NCI-H187 (cell line): ENCODE measurements at places on chromosomes 4 and X.

GRCh38 chrX:84477114-84477513 lies 25.1 kb downstream of the HDX start:
- no peak for DNase-seq

- no peak for DNase-seq
Observed at GRCh38 chr4:174423257-174423944, 98.9 kb downstream of the HPGD start.

GRCh38 chr4:74428276-74428675 lies 16.7 kb upstream of the AREG start:
- no peak for DNase-seq

DNA sequence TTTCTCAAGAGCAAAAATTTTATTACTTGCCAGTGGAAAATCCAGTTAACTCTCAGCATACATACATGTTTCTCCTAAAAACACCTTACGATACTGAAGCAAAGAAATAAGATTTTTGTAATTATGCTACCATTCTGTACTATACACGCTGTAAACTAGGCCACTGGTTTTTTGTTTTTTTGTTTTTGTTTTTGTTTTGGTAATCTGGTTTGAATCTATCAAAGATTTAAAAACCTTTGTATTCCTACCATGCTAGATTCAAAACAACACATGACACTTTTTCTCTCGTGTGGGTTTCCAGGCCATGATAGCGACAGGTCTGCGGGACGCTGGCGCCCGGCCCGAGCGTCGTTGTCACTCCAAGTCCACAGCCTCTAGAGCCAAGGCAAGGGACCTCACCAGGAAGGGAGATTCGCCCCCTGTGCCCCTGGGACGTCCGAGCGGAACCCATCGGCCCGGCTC lies 723 bp downstream of the TMEM192 start:
- no peak for DNase-seq

DNA sequence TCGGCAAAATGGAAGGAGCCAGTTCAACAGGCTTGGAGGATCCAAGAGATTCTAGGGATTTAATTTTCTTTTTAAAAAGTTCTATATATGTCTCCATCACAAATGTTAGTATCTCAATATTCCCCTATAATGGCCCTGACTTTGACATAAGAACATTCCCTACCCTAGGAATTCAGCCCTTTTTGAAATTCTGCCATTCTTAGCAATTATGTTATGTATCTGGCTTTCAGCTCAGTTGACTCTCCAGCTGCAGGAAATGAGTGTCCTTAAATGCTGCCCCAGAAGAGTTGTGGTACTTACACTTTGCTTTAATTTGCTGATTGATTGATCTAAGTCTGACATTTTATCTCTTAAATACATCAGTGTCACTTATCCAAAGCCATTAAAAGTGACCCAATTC lies 1454.3 kb downstream of the FSTL5 start:
- no peak for DNase-seq

- DNase-seq: no peak
Observed at GRCh38 chr4:150395872-150396271, 186.1 kb upstream of the MAB21L2 start.

DNA sequence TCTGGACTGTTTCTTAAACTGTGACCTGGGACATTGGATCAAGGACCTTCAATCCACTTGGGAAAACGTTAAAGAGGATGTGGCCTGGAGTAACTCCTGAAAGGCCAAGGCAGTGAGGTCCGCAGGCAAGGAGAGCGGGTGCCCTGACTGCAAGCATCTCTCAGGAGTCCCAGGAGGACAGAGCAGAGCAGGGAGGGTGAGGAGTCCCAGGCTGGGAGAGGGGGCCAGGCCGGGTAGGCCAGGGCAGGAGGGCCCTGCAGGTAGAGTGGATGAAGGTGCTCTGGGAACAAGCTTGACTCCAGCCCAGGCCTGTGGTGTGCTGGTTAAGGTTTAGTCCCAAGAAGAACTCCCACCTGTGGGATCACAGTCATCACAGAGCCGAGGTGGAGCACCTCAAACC lies 13.8 kb downstream of the PNMA6E start:
- DNase-seq: no peak

DNA sequence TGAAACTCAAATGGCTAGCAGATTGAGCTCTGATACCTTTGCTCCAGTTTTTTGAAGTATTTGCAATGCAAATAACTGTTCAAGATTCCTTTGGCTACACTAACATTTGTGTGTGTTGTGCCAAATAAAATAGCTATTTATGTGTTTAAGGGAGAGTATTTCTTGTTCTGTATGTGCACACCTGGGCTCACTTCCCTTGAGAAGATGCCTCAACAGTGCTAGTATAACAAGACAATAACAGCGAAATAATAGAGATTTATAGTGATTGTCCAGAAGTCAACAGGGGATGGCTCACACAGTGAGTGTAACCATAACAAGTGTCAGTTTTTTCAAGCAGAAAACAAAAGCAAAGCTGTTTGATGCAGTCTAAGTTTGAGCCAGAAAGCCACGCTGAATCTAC lies 460.5 kb downstream of the CENPC start:
- DNase-seq: no peak

GRCh38 chr4:127857641-127858040 lies 23.1 kb upstream of the PLK4 start:
- no peak for DNase-seq

DNA sequence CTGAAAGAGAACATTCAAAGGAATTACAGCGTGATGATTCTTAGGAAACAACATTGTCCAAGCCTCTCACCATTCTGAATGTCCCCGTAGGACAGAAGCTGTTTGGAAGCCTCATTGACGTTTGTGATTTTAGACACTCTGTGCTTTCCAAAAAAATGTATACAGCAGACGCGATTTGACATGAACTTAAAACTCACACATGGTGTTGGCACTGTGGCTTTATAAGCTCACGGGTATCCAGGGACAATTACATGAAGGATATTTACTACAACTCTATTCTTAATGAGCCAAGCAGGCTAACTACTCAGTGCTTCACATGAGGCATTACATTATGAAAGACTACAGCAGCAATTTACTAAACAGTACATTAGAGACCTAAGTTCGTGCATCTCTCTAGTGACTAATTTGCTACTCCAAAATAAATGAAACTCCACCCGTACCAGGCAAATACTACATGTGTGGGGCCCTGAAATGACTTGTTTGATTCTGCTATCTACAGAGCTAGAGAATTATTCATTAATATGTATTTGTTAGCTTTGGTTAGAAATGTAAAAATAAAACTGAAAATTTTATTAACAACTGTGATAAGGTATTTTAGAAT lies 620.7 kb downstream of the SPRY1 start:
- no peak for DNase-seq

DNA sequence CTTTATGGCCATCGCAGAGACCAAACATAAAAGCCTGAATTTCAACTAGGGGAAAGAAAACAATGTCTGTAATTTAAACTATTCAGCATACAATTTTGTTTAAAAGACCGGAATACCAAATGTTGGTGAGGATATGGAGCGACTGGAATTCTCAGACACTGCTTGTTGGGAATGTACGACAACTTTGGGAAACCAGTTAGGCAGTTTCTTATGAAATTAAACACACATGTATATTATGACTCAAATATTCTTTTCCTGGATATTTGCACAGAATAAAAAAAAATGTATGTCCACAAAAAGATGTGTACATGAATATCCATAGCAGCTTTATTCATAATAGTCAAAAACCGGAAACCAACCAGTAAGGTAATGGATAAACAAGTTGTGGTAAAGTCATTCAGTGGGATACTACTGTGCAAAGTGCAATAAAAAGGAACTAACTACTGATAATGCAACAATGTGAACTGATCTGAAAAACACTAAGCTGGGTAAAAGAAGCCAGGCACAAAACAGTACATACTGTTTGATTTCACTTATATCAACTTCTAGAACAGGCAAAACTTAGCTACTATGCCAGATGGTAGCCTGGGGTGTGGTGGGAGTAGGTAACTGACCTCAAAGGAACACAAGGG lies 152.7 kb upstream of the FTHL17 start:
- DNase-seq: no peak

DNA sequence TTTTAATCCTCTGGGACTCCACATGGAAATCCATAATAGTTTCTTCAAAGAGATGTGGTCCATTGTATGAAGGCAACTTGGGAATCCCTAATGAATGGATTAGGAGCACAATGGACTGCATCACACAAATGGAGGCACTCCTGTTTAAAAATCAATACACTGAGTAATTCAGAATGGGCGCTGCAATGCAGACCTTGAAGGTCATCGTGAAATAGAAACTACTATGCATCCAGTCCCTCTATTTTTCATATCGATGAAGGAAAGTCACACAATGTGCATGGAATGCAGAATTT lies 98.8 kb upstream of the EGFL6 start:
- no peak for DNase-seq

DNA sequence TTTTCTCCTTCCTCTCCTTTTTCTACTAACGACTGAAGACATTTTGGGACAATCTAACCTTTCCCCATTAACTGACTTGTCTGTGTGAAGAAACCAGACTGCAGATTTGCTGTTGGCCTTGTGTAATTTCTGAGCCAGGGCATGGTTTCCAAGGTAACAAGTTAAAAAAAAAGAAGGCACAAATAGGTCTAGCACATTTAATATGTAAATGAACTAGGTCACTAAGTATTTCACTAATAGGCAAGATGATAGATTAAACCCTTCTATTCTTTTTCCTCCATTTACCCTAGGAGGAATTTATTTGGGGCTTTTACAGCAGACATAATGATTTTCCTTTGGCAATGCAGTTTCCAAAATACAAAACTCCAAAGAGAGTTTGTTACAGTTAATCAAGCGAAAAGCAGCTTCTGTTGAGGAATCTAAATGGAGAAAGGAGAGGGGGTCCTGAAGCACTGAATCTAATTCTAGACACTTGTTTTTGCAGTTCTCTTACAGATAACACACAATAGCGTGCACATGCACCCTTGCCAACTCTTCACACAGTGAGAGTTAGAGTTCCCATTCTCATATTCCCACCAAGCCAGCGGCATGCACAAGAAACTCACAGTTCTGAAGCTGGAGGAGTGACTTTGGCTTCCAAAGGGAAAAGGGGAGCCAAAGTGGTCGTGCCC lies 72.0 kb downstream of the TSPAN5 start:
- no peak for DNase-seq

DNA sequence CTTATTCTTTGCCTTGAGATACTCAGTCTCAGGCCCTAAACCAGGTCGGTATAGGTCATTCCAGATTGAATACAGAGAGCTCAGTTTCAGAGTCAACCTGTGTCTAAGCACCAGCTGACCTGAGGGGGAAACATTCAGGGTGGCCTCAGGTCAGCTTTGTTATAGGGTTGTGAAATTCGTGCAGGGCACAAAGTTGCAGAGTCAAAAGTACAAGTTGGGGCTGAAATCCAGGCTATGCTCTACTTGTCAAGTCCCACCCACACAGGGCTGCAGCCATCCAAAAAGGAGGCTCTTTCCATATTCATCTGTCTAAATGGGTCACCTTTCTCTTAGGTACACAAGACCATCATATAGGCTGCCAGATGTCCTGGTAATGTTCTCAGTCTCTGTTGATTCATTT lies 89.7 kb downstream of the ITIH6 start:
- no peak for DNase-seq

- no peak for DNase-seq
Observed at GRCh38 chr4:111871802-111872201, 273.5 kb upstream of the FAM241A start.

- no peak for DNase-seq
Observed at GRCh38 chr4:183013730-183014002, 85.4 kb upstream of the WWC2 start.

DNA sequence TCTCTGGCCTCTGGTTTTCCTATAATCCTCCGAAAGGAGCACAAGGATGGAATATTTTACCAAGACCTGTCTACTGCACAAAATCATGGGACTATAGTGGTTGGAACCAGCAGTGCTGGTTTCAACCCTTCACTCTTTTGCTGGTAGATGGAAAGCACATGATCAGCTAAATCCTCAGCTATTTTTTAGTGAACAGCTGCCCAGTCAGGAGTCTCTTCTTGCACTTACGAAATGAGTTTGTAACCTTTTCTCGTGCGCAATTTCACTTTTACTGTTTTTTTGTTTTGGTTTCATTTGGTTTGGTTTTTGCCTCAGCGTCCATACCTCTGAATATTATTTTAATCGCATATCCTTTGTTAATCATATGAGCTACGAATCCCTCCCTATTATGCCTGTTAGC lies 418.5 kb upstream of the CPEB2 start:
- no peak for DNase-seq

DNA sequence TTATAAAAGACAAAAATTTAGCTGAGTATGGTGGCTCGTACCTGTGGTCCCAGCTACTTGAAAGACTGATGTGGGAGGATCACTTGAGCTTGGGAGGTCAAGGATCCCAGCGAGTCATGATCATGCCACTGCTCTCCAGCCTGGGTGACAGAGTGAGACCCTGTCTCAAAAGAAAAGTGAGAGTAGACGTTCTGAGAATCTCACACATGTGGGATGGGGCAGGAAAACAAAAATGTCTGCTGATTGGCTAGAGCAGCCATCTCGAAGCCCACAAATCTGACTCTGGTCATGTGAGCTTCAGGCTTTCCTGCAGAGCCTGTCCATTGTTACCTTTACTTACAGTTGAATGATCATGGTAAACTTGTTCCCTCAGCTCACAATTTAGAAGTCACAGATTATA lies 23.1 kb upstream of the SLC9A7 start:
- no peak for DNase-seq

DNA sequence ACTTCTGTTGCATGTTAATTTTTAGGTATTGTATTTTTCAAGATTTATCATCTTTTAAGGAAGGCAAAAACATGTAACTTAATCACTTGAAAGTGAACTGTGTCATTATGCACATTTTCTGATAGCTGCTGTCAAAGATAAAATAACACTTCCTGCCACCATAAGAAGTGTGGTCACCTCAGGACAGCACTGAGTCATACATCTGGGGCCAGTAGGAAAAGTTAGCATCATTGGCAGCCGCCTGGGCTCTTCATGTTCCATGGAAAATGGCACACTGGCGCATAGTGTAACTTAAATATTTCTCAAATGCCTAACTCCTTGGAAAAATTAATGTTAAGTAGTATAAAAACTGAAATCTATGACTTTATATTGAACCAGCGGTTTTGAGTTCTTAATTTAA lies 24.2 kb downstream of the CNKSR2 start:
- DNase-seq: no peak

GRCh38 chrX:3184176-3184930 lies 143.1 kb downstream of the ARSF start:
- no peak for DNase-seq
